HS-5 (cell line): ENCODE measurements at places on chromosomes 1 and 21.

GRCh38 chr1:67771152-67771551 is 62.1 kb downstream of the GNG12 start:
- no peak for DNase-seq

- no peak for DNase-seq
These were observed 34.7 kb downstream of the SLC1A7 start for GRCh38 chr1:53107570-53108322.

GRCh38 chr21:26555540-26556146 is 17.4 kb downstream of the CYYR1 start:
- no peak for DNase-seq

- DNase-seq: no peak
These were observed 12.1 kb upstream of the MNDA start for GRCh38 chr1:158818975-158819431.

DNA sequence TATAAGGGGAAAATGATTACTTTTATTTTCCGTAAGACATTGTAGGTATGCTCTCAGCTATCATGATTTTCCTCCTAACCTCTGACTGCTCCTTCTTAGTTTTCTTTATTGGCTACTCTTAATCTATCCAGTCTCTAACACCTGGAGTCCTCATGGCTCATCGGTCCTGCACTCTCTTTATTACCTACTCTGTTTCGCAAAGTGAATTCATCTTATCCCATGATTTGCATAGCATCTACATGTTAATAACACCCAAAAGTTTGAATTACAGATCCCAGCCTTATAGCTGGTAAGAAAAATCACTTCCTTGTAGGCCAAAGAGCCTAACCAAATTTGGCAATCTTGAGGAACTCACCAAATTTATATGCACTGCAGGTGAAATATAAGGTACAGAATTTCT is 136.3 kb downstream of the CDC42BPA start:
- no peak for DNase-seq

- DNase-seq: no peak
These were observed 10.6 kb downstream of the GFI1 start for GRCh38 chr1:92476071-92476631.

GRCh38 chr1:84078108-84078841 is 65.8 kb upstream of the PRKACB start:
- no peak for DNase-seq

- DNase-seq: peak; percentile 32
These were observed 221.4 kb upstream of the PKN2 start for GRCh38 chr1:88462488-88463261.

GRCh38 chr1:34709547-34709946 is 45.3 kb upstream of the GJB5 start:
- DNase-seq: no peak

GRCh38 chr1:7611421-7612010 is 159.6 kb upstream of the VAMP3 start:
- DNase-seq: no peak

DNA sequence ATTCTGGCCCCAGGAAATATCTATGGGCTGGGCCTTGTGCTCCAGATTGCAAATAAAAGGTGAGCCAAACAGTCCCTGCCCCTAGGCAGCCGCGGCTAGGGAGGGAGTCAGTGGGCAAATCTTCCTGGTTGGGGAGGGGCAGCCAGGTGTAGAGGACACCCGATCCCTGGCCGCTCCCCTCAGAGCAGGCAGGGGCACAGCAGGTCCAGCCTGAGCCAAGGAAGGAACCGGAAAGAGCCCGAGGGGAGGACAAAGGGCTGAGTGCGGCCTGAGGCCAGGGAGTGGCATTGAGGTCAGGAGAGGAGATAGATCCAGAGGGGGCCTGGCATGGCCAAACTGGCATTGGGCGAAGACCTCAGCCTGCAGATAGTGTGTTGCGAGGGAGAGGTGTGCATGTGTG is 36.6 kb upstream of the ARF1 start:
- DNase-seq: no peak

DNA sequence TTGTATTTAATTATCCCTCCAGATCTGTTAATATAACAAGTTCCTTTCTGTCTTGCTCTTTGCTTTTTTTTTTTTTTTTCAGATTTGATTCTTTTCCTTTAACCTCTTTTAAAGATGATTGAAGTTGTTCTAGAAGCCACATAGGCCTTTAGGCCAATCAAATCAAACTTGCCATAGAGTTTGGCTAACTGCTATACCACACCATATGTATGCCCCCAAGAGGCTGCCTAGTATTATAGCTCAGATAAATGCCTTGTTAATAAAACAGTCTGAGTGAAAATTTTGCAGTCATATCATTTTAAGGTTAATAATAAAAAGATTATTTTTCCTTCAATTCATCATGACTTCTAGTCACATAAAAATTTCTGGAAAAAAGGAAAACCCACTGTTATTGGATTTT is 696.0 kb upstream of the CHRM3 start:
- DNase-seq: no peak

DNA sequence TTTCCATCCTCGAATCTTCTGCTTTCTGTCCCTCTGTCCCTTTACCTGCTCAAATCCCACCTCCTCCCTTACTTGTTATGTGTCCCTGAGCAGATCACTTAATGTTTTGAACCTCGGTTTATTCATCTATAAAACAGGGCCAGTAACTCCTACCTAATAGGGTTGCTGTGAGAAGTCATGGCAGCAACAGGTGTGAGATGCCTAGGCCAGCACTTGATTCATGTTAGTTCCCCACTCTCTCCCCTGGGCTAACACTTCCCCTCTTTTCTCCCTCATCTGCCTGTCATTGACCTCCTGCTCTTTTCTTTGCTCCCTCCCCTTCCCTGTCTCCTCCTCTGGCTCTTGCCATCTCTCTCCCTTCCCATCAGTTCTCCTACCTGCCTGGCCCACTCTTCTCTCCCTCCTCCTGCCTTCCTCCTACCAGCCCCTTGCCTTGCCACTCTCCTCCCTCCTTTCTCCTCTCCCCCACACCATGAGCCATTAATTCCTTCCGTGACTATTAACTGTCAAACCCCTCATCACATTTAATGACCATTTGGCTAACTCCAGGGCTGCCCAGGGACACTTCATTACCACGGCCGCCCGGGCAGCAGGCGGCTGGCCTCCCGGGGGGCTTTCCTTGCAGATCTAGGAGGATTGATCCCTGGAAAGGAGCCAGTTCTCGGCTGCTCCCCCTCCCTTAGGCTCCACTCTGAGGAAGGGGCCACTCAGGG is 90.6 kb upstream of the CD1D start:
- no peak for DNase-seq

- no peak for DNase-seq
These were observed 30.6 kb upstream of the LRRC3 start for GRCh38 chr21:44424608-44425306.

DNA sequence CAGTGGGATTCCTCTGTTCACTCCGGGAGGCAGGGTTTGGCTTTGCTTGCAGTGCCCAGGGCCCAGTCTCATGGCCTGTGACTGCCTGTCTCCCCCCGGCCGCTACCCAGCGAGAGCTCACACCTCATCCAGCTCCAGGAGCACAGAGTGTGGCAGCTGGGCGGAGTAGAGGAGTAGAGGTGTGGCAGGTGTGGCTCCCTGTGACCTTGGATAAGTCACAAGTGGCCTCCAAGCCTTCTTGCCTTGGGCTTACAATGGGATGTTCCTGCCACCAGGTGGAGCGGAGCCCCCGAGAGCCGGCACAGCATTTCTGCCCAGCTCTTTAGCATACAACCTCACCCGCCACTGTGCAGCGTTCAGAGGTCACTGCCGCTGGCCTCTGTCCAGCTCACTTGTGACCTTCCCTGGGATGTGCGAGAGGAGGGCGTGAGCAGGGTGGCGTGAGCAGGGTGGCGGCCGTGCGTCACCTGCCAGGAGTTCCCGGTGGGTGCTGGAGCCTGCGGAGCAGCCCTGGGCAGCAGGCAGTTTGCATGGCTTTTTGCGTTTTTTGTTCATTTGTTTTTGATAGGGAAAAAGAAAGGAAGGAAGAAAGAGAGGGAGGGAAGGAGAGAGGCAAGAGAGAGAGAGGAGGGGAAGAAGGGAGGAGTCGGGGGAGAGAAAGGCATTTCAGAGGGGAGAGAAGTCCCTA is 42.4 kb downstream of the CRYAA start:
- DNase-seq: no peak

DNA sequence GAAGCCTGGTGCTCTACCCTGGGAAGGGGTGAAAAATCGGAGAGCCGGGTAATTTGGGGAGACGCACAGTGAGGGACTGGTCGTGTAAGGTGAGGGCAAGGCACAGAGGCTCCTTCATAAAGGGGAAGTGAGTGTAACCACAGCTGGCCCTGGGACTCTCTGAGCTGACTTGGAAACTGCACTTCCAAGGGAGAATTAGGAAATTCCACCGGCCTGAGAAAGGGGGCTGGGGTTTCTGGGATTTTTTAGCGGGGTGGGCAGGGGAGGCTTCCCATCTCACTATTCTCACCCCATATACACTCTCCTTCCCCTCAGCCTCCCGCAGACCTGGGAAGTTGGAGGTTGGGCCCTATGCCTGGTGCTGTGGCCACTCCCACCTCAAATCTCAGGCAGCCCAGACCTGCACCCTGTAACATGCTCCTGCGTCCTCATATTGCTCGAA is 88.3 kb upstream of the IPO9 start:
- no peak for DNase-seq

- no peak for DNase-seq
These were observed 14.5 kb upstream of the PHLDA3 start for GRCh38 chr1:201483373-201483949.

DNA sequence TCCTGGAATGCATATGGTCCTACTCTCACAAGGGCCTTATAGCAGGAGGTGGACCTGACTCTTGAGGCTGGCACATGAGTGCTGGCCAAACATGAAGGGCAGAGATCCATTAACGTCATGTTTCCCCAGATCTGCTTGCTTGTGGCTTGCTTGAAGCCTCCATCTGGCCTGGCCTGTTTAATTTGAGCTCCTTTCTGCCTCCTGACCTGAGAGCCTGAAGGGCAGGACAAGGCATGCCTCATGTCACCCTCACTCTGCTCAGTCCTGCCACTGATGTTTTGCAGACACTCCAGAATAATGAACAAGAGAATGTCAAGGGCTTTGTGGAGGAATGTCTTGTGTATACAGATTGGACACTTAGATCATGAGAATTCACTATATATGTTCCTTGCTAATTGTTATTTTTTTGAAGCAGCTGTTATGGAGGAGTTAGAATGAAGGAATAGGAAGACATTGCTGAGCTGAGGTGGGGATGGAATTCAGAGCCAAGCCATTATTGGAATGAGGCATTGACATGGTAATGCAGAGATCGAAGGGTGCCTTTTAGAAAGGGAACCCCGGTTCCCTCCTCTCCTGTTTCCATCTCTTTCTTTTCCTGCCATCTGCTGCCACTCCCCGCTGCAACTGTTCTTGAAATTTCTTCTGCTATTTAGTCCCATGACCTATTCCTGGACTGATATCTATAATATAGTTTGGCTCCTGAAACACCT is 457.0 kb upstream of the PROX1 start:
- DNase-seq: no peak

GRCh38 chr1:201169971-201170532 is 15.8 kb upstream of the TMEM9 start:
- no peak for DNase-seq

DNA sequence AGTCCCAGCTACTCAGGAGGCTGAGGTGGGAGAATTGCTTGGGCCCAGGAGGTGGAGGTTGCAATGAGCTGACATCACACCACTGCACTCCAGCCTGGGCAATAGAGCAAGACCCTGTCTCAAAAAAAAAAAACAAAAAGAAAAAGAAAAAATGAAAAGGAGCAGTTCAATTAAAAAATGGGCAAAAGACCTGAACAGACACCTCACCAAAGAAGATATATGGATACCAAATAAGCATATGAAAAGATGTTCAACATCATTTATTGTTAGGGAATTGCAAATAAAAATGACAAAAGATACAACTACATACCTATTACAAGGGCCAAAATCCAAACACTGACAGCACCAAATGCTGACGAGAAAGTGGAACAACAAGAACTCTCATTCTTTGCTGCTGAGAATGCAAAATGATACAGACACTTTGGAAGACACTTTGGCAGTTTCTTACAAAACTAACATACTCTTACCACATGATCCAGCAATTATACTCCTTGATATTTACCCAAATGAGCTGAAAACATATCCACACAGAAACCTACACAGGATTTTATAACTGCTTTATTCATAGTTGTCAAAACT is 28.7 kb upstream of the ATP5PO start:
- DNase-seq: no peak

DNA sequence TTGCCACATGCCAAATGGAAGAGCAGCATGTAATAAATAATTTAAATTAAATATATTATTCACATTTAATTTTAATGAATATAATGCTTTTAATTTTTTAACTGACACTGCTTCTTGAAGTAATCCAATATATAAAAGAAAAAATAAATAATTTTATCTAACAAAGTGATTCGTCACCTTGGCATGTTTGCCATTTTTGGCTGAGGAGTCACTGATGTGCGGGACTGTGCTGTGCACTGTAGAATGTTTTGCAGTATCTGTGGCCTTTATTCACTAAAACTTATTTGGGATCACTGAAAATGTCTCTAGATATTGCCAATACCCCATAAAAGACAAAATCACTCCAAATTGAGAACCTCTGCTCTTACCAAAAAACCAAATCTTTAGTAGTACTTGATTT is 807.8 kb downstream of the BRINP3 start:
- peak; percentile 64 for DNase-seq

GRCh38 chr1:70922196-70922595 is 125.4 kb downstream of the PTGER3 start:
- DNase-seq: no peak

DNA sequence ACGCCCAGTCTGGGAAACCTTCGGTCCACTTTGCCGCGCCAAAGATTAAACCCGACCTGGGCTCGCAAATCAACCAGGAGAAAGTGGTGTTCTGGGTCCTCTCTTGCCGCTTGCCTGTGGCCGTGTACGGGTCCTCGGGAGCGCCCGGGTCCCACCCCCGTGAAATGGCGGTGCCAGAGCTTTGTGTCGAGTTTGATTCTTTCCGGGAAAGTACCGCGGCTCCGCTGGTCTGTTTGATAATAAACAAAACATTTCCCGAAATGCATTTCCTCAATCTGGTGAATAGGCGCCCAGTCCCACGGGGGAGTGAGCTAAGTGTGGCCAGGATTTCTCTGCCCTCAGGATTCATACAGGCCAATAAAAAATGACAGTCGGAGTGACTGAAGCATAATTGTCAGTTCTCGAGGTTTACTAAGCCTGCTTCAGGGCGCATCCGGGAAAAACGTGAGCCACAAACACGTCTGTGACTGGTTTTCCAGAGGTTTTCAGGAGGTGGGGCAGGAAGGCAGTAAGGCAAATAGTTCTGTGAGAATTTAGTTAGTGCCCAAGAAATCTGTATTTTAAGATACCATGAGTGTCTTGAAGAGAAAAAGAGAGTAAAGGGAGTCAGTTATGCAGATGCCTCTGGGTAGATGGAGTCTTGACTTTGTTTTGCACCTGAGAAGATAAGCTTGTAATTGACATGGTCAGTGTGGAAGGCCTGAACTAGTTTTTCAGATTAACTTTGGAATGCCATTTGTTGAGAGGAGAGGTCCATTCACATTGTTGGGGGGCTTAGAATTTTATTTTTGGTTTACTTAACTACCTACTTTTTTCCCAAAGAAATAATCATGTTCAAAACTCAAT is 675 bp downstream of the IFNAR1 start:
- DNase-seq: peak; percentile 61
